ENCODE measurements at places on chromosomes 5 and 9. TPM values are rescaled to one million over a fixed set of nuclear protein-coding genes. Genes with fewer than 3 reads are reported as not detected.

Gene CYLC2
- not detected for polyA plus RNA-seq

Gene EMB
- 5.3 TPM for polyA plus RNA-seq

Gene PCDHA11
- polyA plus RNA-seq = 0.30 TPM

Gene KIAA0825
- 5.0 TPM for polyA plus RNA-seq

Gene MYMK
- polyA plus RNA-seq = not detected

Gene KLHL3
- 18.8 TPM for polyA plus RNA-seq

Gene CCDC180
- polyA plus RNA-seq = 10.4 TPM

Gene LCN12
- polyA plus RNA-seq = 24.5 TPM

Gene RIOK2
- polyA plus RNA-seq = 41.2 TPM

Gene QRFP
- polyA plus RNA-seq = 0.29 TPM

Gene AK8
- 3.2 TPM for polyA plus RNA-seq

Gene CMBL
- 45.0 TPM for polyA plus RNA-seq

Gene S100Z
- polyA plus RNA-seq = not detected

Gene FBP2
- polyA plus RNA-seq = not detected

Gene TRIM14
- polyA plus RNA-seq = 6.5 TPM

Gene AGXT2
- 49.2 TPM for polyA plus RNA-seq

Gene PCDHB8
- polyA plus RNA-seq = 1.4 TPM

Gene SPATA9
- 1.6 TPM for polyA plus RNA-seq

Gene EPB41L4B
- 20.5 TPM for polyA plus RNA-seq

Gene PCDHA9
- polyA plus RNA-seq = 0.11 TPM
